Thoracic aorta (tissue), 2 donors: ENCODE measurements at places on chromosomes 2 and 18.

DNA sequence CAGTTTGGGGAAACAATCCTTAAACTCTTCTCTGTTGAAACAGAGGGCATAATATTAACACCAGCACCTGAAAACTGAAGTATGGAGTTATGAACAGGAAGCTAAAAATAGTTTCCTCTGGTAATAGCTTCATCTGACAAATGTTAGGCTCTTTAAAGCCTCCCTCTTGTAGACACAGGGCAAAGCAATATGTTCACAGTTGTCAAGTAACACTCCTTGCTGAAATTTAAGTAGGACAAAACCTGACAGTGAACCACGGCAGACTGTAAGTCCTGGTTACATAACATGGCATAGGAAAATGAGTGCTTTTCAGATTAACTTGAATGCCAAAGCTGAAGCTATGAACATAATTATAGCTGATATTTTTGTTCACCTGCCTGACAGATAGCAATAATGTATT, 172.9 kb downstream of the CMPK2 start:
- no peak for DNase-seq

DNA sequence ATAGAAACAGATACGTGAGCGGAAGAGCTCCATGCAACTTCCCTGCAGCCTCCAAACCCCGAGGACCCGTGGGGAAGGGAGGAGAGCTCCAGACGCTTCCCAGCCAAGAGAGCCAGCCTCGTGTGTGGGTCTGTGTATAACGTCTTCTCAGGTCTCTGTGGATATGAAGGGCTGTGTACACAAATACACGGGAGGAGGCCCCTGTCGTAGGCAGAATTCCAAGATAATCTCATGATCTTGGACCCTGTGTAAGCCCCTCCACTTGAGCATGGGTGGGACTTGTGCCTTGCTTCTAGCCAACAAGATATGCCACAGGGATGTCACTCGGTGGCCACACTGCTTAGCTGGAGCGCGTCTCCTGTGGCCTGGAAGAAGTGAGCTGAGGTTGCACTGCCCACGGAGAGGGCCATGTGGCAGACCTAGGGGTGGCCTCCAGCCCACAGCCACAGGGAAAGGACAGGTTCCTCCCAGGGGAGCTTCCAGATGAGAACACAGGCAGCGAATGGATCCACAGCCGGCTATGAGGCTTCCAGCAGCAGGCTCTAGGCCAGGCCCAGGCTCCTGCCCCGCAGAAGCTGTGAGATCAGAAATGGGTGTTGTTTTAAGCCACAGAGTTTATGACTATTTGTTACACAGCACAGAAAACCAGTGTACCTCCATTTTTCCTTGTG, 15.6 kb upstream of the KLF11 start:
- DNase-seq, result no peak

DNA sequence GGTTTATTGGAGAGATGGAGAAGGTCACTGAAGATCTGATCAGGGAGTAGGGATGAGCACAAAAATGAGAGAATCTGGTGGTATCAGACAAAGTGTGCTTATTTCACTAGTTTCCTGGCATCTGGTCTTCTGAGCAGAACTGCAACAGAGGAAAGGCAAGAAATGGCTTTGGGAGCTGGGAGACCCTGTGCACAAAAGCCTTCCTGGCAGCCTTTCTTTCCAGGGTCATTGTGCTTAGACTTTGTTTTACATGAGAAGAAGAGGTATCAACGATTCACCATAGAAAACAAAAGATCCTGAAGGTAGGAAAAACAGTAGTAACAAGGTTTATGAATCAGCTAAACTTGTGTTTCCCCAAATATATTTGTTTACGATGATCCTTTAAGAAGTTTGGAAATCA, 162.9 kb downstream of the CNTNAP5 start:
- no peak for DNase-seq

DNA sequence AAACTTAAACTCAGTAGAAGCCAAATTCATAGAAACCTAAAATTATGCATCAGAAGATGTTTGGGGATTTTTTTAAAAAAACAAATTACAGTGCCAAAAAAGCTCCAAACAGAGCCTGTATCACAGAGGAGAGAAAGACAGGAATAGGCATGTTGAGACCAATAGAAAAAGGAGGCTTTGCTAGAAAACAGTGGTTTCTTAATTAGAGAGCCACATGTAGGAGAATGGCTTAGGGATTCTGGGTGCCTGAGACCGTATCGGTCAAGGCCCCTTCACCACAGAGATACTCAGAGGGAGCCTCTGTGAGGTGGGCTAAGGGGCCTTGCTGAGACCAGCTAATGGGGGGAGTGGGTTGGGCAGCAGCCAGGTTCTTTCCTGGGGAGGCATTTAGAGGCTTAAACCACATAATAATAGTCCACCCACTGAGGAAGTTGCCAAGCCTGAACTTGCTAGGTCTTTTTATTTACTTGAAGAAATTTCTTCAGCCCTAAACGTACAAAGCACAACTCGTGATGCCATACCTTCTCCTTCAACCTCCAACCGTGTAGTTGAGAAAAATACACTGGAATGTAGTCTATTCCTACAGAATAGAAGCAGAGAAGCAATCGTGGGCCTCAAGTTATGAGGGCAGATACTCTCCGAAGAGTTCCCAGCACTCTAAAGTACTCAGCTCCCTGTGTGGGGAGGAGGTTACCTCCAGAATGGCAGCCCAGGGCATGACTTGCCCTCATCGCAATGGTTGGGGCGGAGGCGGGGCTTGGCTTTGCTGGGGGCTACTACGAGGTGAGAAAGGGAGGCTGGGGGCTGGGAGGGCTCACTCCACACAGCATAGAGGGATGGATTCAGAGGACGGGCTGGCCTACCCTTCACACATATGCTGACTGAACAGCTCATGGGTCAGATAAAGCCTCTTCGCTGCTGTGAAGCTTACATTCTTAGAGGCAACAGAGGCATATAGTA, 237.9 kb downstream of the TPGS2 start:
- DNase-seq, result no peak

DNA sequence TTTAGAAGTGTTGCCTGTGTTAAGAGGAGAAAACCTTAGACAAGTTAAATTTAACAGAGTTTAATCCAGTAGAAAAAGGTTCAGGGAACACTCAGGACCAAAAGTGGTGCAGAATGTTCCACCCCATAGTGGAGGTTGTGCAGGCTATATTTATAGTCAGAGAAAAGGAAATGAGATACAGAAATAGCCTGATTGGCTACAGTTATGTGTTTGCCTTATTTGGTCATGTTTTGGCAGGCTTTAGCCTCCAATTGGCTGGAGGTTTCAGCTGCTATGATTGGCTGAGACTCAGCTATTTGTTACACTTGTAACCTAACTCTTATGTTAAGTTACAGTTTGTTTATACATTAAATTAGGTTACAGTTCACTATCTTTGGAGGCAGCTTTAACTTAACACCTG, 4.2 kb downstream of the STAMBP start:
- DNase-seq, result no peak

GRCh38 chr2:85972355-85972754, 83.6 kb upstream of the ST3GAL5 start:
- DNase-seq, result no peak

DNA sequence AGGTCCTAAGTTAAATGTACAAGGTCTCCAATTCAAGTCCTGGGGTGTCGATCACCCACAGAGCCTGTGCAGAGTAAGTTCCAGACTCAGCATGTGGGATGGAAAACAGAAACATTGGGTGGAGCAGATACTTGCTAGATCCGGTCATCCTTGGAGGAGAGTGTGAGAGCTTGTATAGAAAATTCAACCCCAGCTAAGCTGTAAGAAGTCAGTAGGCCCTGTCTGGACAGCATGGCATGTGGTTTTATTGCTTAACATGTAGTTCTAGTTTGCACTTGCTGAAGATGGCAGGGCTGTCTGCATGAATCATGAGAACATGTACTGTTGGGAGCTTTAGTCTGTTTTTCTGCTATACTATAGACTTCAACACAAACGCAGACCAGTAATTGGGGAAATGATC, 189.6 kb upstream of the RMP24 start:
- no peak for DNase-seq

DNA sequence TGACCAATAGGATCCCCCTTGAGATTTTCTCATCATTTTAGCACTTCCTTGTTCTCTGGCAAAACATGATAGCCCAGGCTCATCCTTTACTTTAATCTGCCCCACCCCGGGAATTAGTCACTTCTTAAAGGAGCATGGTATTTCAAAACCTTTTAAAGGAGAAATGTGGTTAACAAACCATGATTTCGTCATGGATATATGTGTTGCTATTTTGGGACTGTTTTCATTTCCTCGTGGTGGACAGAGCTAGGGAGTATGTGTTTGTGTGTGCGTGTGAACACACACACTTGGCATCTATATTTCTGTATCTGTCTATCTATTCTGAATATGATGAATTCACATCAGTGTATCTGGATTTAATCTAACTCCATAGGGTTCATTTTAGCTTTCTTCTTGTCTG, 128.1 kb downstream of the BIRC6 start:
- DNase-seq, result no peak

- no peak for DNase-seq
These were observed 229.4 kb upstream of the MYT1L start for GRCh38 chr2:2560374-2561015.

- no peak for DNase-seq
These were observed 99.4 kb downstream of the CRIM1 start for GRCh38 chr2:36455011-36455410.

DNA sequence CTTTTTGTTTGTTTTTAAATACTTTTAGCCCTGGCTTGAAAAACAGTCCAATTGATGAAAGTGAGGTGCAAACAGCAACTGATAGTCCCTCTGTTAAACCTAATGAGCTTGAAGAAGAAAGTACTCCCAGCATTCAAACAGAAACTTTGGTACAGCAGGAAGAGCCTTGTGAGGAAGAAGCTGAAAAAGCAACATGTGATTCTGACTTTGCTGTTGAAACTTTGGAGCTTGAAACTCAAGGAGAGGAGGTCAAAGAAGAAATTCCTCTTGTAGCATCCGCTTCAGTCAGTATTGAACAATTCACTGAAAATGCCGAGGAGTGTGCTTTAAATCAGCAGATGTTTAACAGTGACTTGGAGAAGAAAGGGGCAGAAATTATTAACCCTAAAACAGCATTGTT, 30.6 kb upstream of the DYSF start:
- no peak for DNase-seq

DNA sequence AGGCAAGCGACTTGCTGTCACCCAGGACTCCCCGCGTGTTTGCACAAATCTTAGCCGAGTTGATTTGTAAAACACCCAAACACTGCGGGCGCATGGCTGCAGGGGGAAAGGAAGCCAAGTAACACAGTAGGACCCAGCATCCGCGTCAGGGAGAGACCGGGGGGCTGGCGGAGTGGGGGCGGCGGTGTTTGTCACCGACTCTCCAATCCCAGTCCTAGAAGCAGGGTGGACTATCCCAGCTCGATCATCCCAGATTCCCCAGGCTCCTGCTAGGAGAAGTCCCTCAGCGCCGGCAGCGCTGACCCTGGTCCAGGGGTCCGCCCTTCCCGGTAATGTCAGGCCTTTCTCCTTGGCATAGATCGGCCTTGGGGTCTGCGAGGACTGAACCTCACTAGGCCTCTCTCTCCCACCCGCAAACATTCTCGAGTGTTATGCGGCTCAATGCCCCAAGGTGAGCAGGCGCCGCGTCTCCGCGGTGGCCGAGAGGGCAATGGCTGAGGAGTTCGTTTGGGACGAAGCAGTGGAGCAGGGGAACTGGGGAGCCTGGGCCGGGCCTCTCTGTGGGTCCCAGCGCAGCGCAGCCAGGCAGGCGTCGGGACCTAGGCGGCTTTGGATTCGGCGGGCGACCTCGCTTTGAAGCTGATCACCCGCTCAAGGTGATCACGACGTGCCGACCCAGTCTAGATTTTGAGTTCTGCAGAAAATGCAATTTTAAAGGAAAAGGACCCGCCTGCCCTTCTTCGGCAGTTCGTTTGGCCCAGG, 1.5 kb upstream of the GDF7 start:
- DNase-seq, result no peak
